ENCODE measurements at places on chromosomes 12 and 14. TPM values are rescaled to one million over a fixed set of nuclear protein-coding genes. Genes with fewer than 3 reads are reported as not detected.
A peak's percentile ranks its signal among the peaks of the same experiment; 100 is the strongest.

GRCh38 chr14:21825149-21825743, 151.6 kb upstream of the OR4E1 start:
- no peak for DNase-seq

DNA sequence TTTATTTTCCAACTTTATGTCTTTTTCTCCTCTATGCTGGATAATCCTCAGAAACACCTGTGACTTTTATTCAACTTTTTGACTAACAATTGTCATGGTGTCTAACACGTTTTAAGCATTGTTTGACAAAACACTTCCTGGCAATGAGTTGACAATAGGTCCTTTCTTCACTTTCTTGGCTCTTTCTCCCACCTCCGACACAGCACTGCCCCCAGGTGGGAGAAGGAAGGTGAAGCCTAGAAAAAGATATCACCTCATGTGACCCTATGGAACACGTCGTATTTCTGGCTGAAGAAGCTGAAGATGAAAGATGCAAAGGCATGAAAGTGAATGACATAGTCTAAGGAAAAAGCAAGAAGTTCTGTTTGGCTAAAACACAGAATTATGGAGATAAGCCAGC, 430.0 kb downstream of the ETNK1 start:
- no peak for DNase-seq

DNA sequence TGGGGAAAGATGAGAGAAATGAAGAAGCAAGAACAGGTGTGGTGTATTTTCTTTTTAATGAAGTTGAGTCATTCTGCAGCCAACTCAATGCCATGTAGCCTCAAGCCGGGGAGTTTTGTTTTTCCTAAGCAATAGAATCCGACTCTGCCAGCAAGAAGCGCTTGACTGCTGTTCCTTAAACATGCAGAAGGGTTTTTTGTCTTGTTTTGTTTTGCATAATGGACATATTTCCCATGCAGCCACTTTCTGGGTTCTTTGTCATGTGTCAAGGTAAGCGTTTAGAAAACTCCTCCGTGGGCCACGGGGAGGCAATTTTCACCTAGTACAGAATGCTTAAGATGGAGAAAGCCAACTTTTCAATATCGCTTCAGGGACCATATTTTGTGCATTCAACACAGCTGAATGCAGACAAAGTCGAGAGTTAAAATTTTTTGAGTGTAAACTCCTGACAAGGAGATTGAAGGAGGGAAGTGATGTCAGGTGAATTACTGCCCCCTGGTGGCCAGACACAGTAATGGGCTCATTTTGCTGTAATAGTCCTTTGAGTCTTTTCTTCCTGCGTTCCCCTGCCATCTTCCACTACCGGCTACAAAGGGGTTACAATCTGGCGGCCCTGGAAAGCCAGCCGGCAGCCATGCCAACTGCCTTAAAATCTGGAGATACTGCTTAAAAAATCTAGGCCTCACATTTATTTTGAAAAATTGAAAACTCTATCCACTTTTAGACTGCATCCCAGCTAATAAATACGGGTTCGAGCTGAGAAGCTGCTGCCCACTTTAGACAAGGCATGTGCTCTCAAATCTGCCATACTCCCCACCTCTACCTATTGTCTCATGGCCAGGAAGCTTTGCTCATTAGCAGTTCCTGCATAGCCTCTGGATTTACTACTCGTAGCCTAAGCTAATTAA, 3.2 kb upstream of the FICD start:
- peak; percentile 63 for DNase-seq

- no peak for DNase-seq
These were observed 59.7 kb downstream of the DAO start for GRCh38 chr12:108939594-108939993.

DNA sequence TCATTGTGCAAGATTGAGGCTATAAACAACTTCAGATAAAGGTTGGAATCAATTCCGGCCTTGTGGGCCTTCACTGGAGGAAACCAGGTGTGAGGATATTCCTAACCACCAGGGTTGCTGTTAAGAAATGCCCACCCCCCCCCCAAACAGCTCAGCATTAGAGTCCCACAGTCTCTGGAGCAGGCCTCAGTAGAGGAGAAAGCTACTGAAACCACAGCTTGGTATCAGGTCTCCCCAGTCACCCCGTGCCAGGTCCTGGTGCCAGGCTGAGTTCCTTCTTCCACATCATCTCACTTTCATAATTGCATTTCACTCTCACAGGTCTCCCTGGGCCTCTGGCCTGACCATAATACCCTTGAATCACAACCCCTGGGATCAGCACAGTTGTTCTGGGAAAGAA, 12.5 kb downstream of the GALNT6 start:
- no peak for DNase-seq

- DNase-seq, result no peak
These were observed 69.4 kb upstream of the PTPRQ start for GRCh38 chr12:80374615-80375014.

GRCh38 chr14:51041883-51042282, 53.0 kb downstream of the TRIM9 start:
- no peak for DNase-seq

GRCh38 chr14:34806257-34806656, 68.9 kb downstream of the BAZ1A start:
- no peak for DNase-seq

- DNase-seq, result no peak
These were observed 9.6 kb upstream of the SNAPC1 start for GRCh38 chr14:61752626-61753025.

DNA sequence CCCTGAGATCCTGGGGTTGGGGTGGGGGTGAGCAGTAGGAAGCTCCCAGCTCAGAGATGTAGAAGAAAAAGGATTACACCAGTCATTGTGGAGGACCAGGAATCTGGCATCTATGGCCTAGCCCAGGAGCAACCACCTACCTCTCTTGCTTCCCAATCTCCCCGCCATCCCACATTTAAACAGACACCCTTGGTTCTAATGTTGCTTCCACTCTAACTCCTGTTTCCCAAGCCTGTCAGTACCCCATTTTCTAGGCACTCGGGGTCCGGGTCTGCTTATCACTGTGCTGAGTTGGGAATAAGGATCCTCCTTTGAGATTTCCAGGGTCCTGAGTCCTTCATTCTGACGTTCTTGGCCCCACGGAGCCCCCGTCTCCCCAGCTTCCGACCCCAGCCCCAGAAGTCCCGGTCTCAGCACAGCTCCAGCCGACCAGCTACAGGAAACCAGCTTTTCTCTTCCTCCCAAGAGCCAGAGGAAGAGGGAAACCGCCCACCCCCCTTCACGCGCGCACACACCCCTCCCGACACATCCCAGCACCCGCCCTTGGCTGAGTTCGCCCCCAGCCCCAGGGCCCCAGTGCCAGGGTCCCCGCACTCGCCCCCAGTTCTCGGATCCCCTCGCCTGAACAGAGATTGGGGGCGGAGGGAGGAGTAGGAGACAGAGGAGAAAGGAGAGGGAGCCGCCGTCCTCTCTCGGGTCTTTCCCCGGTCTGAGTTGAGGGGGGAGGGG, 1.2 kb downstream of the ITGA5 start:
- peak; percentile 67 for DNase-seq

- DNase-seq, result no peak
These were observed 479.7 kb upstream of the MGAT4C start for GRCh38 chr12:86735851-86736250.

DNA sequence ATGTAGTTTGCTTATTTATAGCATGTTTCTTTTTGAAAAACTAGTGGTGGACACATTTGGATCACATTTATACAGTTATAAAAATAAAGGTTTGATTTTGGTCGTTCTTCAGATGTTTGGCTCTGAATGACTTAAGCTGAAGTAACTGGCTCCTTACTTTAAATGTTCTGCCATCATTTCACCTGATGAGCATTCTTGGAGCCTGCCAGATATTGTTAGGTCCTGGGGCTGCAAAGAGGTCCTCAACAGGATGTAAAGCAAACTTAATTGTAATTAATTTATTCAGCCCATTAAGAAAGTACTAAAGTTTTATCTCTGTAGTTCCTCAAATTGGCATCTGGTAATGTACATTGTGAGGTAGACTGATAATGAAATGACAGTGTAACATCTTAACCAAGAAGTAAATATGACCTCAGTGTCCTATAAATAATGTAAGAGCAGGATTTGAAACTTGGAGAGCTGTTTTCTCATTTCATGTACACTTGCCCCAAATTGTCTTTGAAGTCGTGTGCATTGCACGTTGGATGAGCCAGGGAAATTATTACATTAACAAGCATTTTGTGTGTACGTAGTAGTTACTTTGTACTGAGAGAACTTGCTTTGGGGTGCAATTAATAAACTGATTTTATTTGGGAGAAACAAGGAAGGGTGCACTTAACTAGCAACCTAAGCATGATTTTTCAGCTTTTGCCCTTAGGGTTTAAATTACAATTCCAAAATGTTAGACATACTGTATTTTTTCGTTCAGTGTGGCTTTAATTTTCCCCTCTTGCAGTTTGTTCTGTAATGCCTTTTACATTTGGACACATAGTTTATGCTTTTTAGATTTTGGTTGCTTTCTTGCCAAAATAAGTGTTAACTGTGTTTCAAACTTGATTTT, 7.5 kb downstream of the EIF5 start:
- no peak for DNase-seq

- no peak for DNase-seq
These were observed 139.7 kb downstream of the SLCO1B3 start for GRCh38 chr12:20950248-20950647.

GRCh38 chr12:67441736-67442346, 172.7 kb downstream of the CAND1 start:
- DNase-seq, result peak; percentile 87

- no peak for DNase-seq
These were observed 31.7 kb upstream of the HDAC7 start for GRCh38 chr12:47851303-47851952.

- DNase-seq, result no peak
These were observed 81.9 kb upstream of the GTF2A1 start for GRCh38 chr14:81302638-81303037.

DNA sequence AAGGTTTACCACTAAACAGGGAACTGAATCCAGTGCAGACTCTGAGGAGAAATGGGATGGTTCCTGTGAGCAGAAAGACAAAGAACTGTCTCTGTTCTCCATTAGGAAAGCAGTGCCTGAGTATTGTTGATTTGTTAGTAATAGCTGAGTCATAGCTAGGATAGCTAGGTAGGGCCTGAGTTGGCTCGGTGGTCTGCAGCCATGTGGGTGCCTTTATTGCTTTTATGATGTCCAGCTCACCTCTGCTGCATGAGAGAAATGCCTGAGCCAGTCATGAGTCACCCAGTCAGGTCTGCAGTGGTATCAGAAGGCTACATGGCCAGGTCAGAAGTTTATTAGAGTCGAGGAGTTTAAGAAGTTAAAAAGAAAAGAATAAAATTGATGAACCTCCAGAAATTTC, 24.2 kb downstream of the TRHDE start:
- DNase-seq, result no peak

DNA sequence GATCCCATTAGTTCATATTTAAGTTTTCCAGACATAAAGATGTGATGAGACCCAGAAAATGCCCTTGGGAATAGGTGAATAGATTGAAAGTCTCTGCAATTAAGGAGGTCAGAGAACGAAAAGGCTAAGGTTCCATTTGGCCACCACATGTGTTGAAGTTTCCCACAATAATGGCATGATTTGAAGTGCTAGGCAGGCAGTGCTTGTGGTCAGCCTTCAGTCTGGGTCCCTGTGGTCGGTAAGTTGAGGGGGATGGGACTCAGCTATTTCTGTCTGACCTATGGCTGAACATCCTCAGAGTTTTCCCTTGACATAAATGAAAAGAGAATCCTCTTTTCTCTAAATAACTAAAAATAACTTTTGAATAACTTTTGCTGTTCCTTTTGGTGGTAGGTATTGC, 92.4 kb downstream of the PELI2 start:
- no peak for DNase-seq

GRCh38 chr14:69043596-69044260, 64.6 kb upstream of the ACTN1 start:
- peak; percentile 42 for DNase-seq

DNA sequence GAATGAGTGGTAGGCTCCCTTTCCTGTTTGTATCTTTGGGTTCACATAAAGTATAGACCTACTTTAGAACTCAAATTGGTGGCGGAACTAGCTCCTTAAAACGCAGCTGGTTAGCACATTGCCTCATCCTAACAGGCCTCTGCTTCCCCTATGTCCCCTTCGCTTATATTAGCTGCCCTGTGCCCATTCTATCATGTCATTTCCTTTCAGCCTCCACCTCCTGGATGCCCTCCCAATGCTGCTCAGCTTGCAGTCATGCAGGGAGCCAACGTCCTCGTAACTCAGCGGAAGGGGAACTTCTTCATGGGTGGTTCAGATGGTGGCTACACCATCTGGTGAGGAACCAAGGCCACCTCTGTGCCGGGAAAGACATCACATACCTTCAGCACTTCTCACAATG, 3.5 kb downstream of the DAZAP2 start:
- DNase-seq, result peak; percentile 16

DNA sequence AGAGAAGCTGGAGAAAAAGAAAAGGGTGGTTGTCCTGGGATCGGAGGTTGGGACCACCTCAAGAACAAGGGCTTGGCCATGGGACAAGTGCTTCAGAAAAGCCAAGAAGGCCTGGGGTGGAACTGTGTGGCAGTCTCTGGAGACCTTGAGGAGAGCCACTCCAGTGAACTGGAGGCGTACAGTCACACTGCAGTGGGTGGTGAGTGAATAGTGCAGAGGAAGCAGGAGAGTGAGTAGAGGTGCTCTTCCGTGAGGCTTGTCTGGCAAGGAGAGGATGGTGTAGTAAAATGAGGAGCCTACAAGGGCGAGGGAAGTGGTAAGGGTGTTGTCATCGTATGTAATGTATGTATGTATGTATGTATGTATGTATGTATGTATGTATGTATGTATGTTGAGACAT, 20.9 kb downstream of the RASSF3 start:
- no peak for DNase-seq

DNA sequence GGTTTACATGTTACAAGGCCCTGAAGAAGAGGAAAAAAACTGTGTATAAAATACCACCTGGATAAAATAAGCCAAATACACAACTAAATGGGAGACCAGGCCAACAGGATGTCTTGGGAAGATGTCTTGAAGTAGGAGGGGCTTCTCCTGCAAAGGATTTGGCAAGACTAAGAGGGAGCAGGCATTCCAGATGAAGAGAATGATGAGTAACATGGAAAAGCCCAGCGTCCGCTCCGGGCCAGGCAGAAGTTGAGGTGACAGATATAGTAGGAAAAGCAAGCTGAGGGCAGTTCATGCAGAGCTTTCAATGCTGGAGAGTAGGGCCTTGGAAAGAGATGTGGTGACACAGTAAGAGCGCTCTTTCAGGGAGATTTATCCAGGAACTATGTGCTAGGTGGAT, 16.1 kb upstream of the EIF4B start:
- no peak for DNase-seq

Gene OAS2
- 24.9 TPM for total RNA-seq

Gene PTCSC3
- total RNA-seq, result not detected

Gene NXPH4
- total RNA-seq, result 6.5 TPM

Gene POTEM
- not detected for total RNA-seq

Gene BHLHE41
- 8.3 TPM for total RNA-seq

Gene AQP6
- not detected for total RNA-seq

Gene CDCA4
- total RNA-seq, result 2.2 TPM

Gene LRP1-AS
- not detected for total RNA-seq

Gene SYCP3
- not detected for total RNA-seq

Gene RHEBL1
- not detected for total RNA-seq

Gene TBX3
- 11.9 TPM for total RNA-seq

Data from heart left ventricle (tissue), 16 donors.